Stimulated activated CD8-positive, alpha-beta memory T cell treated with anti-CD3 and anti-CD28 coated beads, Interleukin-4, amount 100 ng/mL, for 1 hour (primary cell): ENCODE measurements at places on chromosomes 1 and 21.

DNA sequence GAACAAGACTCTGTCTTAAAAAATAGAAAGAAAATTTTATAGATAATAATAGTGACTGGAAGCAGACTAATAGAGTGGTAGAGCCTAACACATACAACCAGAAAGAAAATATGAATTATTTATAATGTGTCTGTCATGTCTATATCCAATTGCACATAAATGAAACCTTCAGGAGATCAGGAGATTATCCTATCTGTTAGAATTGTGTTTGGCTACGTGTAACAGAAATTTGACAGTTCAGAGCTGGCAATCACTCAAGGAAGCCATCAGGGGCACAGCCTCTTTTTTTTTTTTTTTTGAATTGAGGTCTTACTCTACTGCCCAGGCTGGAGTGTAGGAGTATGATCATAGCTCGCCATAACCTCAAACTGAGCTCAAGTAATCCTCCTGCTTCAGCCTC is 157.2 kb downstream of the TGFB2 start:
- no peak for DNase-seq

- DNase-seq, result no peak
Observed at GRCh38 chr1:214022229-214022791, 34.5 kb downstream of the PROX1 start.

GRCh38 chr1:212293579-212293978 is 8.4 kb downstream of the PPP2R5A start:
- no peak for DNase-seq

DNA sequence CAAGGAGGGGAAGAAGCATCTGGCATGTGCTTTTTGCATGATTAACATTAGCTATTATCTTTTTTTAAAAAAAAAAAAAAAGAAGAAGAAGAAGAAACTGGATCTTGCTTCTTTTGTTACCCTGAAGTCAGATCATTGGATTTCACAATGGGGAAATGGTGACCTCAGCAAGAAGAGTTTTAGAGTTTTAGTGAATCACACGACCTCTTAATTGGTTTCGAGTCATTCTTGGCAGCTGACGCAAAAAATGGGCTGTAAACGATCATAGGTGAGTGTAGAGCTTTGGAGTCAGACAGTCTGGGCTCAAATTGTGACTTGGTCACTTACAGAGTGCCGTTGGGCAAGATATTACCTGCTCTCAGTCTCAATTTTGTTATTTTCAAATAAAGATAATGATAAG is 33.3 kb upstream of the PGBD5 start:
- DNase-seq, result no peak

GRCh38 chr1:3659093-3659492 is 6.8 kb downstream of the TP73 start:
- DNase-seq, result no peak

GRCh38 chr1:25834894-25835293 is 15.1 kb downstream of the MTFR1L start:
- DNase-seq, result no peak

DNA sequence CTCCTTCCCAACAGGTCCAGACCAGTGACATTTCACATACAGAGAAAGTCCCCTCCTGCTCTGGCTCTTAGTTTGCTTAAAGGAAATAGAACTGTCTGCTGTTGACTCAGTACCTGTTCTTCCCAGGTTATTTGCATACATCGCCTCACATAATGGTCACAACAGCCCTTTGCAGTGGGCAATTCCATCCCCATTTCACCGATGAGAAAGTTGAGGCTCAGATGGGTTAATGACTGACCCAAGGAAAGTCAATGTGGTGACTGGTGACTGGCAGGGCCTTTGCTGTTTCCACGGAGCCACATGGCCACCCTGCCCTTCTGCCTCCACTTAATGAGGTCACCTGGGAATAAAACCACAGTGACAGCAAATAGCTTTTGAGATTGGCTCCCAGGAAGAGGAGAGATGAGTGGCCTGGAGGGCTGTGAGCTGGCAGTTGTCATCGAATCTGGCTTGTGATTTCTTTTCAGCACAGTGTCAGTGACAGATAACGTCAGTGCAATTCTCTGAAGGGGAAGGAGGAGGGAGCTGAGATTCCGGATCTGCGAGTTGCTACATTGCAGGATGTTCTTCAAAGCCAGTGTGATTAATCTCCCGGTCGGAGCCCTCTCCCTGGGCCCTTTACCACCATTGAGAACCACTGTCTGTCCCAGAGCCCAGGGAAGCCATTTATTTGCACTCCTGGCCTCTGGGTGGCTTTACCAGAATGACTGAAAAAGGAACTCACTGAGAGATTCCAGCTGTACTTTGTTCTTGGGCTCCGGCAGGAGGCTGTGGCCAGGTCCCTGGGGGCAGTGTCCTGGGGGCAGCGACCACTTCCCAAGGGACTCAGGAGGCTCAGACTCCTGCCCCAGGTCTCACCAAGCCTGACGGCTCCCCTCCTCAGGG is 117.2 kb downstream of the CNIH3 start:
- DNase-seq, result no peak

DNA sequence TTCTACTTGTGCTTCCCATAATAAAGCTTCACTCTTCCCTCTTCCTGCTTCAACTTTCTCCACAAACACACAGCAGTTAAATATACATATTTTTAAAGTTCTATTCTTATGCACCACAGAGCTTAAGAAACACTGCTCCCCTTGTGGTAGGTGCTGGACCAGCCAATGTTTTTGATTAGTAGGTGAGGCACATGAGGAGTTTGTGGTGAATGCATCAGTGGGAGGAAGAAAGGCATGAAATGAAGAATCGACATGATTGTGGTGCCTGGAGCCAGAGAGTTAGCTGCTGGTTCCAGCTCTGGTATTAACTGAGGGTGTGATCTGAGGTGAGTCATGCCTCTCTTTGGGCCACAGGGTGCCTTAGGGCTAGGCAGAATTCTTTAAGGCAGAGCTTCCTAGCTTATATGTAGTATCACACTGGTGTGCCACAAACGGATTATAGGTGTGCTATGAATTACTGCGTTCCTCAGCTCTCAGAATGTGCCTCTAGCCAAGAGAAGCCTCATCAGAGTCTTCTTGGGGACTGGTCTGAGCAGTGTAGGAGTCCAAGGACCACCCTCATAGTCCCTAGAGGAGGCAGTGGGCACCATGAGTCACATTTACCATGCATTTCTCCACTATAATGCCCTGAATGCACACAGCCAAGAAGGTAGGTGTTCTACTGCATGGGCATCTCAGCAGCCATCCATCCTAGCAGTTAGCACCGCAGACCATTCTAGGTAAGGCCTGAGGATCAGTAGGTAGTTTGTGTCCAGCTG is 97.4 kb upstream of the SGIP1 start:
- no peak for DNase-seq

- DNase-seq, result no peak
Observed at GRCh38 chr21:15992171-15992570, 262.4 kb downstream of the USP25 start.
